ENCODE measurements at places on chromosomes 3 and 15.

DNA sequence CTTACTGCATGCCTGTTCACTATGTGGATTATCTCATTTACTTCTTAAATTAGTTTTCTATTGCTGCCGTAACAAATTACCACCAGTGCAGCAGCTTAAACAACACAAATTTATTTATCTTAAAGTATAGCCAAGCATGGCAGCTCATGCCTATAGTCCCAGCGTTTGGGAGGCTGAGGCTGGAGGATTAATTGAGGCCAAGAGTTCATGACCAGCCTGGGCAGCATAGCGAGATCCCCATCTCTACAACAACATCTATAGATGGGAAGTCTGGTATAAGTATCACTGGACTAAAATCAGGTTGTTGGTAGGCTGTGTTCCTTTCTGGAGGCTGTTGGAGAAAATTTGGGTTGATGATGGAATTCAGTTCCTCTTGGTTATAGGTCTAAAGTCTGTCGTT lies 5.1 kb downstream of the SLC2A2 start:
- DNase-seq, result no peak

- no peak for DNase-seq
Observed at GRCh38 chr15:31034152-31034551, 42.7 kb upstream of the MTMR10 start.

DNA sequence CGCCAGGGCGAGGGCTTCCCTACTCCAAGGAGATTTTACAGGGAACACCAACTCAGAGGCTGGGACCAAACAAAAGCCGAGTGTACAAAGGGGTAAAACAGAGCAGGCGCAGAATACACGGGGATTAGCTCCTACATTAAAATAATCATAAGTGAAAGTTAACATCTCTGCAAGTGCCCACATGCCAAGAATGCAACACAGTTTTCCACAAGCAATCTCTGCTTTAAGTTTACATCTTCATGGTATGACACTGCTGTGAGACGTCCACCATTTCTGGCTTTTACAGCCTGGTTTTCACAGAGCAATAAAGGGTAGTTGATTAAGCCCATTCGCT lies 500 bp upstream of the VGLL3 start:
- no peak for DNase-seq

GRCh38 chr3:135719449-135719848 lies 246.1 kb upstream of the PPP2R3A start:
- DNase-seq, result no peak

DNA sequence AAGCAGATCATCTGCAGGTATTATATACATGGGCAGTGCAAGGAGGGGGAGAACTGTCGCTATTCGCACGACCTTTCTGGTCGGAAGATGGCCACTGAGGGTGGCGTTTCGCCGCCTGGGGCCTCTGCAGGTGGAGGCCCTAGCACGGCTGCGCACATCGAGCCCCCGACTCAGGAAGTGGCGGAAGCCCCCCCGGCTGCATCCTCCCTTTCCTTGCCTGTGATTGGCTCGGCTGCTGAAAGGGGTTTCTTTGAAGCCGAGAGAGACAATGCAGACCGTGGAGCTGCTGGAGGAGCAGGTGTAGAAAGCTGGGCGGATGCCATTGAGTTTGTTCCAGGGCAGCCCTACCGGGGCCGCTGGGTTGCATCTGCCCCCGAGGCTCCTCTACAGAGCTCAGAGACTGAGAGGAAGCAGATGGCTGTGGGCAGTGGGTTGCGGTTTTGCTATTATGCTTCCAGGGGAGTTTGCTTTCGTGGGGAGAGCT lies 639 bp downstream of the MKRN3 start:
- no peak for DNase-seq

Measured in RKO (cell line).